ENCODE measurements at places on chromosomes 7 and 10.

- no peak for DNase-seq
Measured at GRCh38 chr10:2556883-2557282, 510.5 kb upstream of the PFKP start.

- no peak for DNase-seq
Measured at GRCh38 chr10:25493122-25493893, 318.5 kb downstream of the GPR158 start.

DNA sequence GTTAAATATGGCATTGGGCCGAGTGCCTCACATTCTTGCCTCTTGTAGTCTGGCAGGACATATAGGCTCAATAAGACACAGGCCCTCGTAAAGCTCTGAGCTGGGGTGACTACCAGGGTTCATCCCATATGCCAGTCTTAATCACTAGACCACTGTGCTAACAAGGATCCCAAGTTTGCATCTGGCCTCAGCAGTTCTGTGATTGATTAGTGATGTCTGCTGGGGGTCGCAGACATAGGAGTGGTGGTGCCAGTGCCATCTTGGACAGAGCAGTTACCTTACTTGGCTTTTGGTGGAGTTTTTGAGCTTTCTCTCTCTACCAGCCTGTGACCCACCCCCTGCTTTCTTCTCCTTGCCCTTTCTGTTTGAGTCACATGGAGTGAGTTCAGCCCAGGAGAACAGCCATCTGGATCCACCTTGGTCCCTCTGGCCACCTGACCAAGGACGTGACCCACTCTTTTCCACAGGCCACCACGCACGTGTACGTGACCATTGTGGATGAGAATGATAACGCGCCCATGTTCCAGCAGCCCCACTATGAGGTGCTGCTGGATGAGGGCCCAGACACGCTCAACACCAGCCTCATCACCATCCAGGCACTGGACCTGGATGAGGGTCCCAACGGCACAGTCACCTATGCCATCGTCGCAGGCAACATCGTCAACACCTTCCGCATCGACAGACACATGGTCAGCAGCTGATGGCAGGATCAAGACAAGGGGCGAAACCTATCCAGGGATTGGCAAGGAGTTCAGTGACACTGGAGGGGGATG is 4.1 kb upstream of the VSIR start:
- no peak for DNase-seq

DNA sequence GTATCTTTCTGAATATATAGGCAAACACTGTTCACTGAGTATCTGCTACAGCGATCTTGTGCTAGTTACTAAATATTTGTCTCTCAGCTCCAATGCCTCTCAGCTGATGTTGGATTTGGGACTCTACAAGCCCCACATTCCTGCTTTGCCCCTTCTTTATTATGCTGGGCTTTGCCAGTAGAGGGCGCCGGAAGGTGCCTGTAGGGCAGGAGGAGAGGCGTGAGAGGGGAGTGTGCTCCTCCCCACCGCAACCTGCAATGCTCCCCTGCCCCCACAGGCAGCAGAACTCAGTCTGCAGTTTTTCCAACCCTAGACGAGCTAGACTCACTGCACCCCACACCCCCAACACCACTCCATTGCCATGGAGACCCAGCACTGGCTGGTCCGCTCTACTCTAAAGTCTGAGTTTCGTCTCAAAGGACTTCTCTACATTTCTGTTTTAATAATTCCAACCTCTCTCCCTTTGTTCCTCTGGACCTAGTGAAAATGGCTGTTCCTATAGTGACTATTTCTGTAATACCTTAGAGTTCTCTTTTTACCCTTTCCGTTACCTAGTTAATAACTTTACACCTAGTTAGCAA is 337.6 kb downstream of the CCSER2 start:
- DNase-seq = no peak

DNA sequence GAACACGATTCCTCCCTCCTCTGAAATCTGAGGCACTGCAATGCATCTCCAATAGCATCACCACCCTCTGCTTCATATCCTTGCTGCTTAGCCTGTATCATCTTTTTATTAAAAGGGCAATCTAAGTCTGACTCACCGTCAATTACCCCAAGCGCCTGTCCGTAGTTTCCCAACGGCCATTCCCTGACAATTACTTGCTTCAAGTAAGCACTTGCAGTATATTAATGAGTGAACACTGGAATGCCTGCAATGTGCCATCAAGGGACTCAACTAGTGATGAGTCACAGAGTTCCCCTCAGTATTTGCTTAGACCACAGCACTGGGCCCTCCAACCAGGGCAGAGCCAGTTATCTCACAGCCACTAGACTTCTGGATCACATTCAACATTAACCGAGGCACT is 19.5 kb upstream of the PPP1R3C start:
- no peak for DNase-seq

GRCh38 chr7:136030867-136031318 is 53.7 kb upstream of the MTPN start:
- DNase-seq = no peak

GRCh38 chr10:98212196-98212595 is 55.8 kb downstream of the LOXL4 start:
- no peak for DNase-seq

- DNase-seq = no peak
Measured at GRCh38 chr7:91039033-91039432, 225.2 kb upstream of the FZD1 start.

DNA sequence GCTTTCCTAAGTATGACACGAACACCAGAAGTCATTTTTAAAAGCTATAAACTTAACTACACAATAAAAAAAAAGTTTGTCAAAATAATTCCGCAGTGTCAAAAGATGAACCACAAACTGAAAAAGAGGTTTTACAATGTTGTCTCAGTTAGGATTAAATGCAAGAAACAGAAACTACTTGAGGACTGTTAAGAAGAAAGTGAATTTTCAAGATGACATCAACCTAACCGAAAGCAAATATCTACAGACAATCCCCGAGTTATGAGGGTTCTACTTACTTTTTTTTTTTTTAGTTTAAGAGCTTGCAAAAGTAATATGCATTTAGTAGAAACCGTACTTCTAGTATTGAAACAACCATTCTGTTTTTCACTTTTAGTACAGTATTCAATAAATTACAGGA is 62.3 kb downstream of the TFPI2 start:
- no peak for DNase-seq

GRCh38 chr10:46525177-46525823 is 31.2 kb downstream of the GPRIN2 start:
- no peak for DNase-seq

GRCh38 chr7:138705167-138705566 is 4.0 kb upstream of the SVOPL start:
- no peak for DNase-seq

- DNase-seq = no peak
Measured at GRCh38 chr7:39083781-39084180, 106.1 kb downstream of the POU6F2 start.

DNA sequence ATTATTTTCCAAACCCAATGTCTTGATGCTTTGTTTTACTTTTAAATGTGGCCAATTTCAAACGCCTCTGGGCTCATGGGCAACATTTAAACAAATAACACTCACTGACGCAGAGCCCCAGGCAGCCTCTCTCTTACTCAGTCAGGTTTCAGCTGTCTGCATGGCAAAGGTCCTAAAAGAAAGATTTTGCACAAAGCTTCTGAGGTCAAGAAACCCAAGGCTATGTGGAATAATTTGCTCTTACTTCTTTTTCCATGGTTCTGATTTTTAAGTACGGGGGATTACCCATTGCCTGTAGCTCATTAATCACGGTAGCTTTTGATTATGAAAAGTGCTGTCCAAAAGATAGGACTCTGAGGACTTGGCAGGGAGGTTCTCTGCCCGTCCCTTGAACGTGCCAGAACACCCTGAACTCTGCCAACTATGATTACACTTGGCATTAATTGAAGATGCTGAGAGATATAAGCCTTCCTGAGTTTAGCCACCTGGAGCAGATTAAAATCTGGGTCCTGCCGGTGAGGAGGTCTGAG is 14.1 kb upstream of the MSRB2 start:
- no peak for DNase-seq

GRCh38 chr10:3978761-3979160 is 193.8 kb upstream of the KLF6 start:
- no peak for DNase-seq

- DNase-seq = no peak
Measured at GRCh38 chr7:100489824-100490223, 6.1 kb downstream of the NYAP1 start.

DNA sequence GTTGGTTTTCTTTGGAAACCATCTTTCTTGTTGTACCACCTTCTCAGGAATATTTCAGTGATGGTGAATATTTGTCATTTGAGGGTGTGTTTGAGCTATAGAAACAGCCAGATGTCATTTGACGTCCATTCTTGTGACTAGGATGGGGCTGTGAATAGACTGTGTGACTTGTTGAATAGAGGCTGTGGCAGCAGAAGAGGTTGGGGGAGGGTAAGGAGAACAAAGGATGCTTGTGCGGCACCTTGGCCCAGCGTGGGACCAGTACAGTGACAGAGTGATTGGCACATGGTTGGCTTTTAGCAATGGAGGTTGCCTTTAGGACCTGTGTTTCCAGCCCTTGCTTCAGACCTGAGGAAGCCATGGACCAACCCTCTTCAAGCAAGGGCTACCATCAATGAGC is 11.3 kb downstream of the DMBT1 start:
- DNase-seq = no peak

DNA sequence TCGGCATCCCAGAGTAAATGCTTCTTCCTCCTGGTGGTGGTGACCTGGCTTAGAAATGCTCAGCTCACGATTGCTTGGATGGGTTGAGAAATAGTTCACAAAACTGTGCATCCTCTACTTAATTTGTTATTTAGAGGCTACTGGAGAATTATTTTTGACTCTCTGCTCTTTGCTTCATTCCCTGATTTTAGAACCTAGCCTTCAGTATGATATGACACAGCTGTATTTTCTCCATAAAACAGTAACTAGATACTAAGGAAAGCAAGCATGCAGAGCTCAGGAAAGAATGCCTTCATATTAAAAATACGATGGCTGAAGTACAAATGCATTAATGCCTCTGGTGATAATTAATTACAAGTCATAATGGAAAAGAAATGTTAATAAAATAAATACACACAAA is 602.0 kb upstream of the COBL start:
- no peak for DNase-seq

DNA sequence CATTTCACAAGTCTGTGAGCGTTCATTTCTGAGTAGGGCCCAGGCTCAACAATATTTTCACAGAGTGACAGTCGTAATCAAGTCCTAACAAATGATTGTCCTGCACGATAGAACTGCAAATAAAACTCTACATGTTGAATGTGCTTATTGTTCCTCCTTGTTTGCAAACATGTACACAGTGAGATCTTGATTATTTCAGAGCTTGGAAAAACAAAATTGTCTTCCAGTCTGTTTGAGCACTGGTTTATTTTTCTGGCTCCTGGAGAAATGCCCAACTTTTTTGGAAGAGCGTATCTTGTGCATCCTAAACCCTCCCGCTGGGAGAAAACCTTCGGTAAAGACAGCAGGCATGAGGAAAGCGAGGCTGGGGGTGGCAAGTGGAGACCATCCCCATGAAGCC is 91.1 kb downstream of the TEX36 start:
- DNase-seq = no peak

DNA sequence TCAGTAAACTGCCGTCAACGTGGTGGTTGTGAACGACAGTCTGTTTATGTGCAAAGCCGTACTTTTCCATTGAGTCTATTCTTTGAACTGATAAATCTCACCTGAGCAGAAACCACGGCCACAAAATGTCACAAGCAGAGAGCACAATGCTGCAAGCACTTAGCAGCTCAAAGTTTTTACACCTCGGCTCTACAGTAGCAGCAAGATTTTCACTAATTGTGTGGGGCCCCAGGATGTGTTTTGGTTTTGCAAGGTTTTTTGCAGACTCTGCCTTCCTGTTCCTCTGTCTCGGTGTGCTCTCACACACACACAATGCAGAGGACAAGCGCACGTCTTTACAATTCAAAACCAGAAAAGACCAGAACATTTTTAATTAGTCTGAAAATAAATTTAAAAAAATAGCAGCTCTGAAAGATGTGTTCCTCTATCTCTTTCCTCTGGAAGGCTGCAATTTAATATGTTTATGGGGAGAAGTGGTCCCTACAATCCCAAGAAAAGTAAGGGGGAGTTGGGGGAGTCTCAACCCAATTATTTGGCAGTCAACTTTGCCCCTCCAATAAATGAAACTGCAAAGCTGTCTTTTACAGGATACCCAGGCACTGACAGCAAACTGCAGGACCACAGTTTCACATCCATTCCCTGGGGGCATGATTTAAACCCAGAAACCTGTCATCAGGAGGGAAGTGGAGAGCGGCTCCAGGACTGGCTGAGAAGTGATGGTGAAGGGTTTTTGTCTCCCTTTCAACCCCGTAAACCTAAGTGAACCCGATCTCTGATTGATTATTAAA is 73.8 kb upstream of the SFMBT2 start:
- no peak for DNase-seq

- no peak for DNase-seq
Measured at GRCh38 chr10:75984067-75984466, 552.6 kb downstream of the LRMDA start.

DNA sequence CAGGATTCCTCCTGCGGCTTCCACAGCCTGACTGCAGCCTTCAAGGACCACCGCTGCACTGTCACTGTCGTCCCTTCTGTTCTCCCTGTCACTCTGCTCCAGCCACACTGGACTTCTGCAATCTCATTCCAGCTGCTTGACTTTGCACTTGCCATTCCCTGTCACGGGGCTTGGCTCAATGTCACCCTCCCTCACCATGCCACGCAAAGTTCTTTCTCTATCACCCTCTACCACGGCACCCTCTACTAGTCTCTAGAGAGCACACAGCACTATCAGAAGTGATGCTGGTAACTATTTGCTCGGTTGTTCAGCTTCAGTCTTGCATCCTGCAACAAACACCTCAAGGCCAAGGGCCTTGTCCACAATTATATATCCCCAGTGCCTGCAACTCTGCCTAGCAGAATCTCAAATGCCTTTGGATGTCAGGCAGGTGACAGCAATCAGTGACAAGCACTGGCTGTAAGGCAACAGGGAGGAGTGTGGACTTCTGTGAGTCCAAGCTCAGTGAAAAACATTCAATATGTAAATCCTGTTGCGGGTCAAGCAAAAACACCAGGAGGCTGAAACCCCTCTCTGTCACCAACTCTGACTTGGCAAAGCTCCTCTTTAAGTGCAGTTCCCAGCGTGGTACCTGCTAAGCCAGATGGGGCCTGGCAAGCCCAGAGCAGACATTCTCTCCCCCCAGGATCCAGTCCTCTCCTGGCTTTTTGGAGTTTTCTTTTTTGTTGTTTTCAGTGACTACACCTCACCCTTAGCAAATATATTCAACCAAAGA is 259.9 kb downstream of the FGFR2 start:
- DNase-seq = no peak

- DNase-seq = no peak
Measured at GRCh38 chr7:120053390-120053961, 219.5 kb upstream of the KCND2 start.

GRCh38 chr10:102613785-102614184 is 30.5 kb upstream of the TRIM8 start:
- DNase-seq = no peak

- DNase-seq = no peak
Measured at GRCh38 chr10:3806603-3807002, 21.6 kb upstream of the KLF6 start.

GRCh38 chr10:30017966-30018365 is 41.4 kb downstream of the JCAD start:
- no peak for DNase-seq

- no peak for DNase-seq
Measured at GRCh38 chr7:140080919-140081318, 18.2 kb upstream of the PARP12 start.
